Left colon (tissue), 2 donors: ENCODE measurements at places on chromosomes 7 and 10.

- no peak for DNase-seq
Measured at GRCh38 chr10:97650726-97651125, 10.3 kb downstream of the PI4K2A start.

DNA sequence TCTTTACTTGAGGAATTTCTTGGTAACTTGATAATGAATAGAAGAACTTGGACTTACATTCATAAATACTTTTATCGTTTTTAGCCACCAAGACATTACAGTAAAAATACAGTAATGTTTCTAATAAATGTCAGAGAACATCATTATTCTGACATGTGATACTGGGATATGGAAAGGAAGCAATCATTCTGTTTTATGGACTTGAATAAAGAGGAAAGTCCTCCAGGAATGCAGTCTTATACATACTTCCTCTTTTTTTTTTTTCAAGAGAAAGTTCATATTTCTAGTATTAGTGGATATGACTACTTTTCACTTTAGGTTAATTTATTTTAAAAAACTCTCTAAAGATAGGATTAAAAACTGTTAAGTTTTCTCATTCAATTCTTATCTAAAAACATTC, 220.0 kb upstream of the SEMA3C start:
- no peak for DNase-seq

DNA sequence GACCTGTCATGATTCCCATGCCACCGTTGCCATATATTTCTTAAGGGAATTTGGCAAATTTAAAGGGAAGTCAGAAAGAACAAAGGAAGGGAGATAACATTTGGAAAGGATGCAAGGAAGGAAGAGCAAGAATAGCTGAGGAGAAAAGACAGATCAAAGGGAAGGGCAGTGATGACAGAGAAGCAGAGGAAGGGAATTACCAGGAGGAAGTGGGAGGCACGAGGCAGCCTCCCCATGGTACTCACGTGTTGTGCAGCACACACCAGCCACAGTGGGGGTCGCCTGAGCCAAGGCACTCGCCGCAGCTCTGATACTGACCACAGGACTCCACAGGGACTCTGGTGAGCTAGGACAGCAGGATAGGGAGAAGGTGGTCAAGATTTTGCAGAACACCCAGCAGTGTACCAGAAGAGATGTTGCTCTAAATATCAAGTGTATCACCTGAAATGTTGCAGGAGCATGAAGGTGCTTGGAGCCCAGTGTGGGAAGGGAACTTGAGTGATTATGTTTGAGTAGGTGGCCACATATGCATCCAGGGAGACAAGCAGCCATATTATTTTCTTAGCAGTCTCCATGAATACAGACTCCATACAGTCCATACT, 335.3 kb downstream of the PLXNA4 start:
- no peak for DNase-seq

GRCh38 chr10:70753026-70753663, 32.0 kb downstream of the TBATA start:
- no peak for DNase-seq

DNA sequence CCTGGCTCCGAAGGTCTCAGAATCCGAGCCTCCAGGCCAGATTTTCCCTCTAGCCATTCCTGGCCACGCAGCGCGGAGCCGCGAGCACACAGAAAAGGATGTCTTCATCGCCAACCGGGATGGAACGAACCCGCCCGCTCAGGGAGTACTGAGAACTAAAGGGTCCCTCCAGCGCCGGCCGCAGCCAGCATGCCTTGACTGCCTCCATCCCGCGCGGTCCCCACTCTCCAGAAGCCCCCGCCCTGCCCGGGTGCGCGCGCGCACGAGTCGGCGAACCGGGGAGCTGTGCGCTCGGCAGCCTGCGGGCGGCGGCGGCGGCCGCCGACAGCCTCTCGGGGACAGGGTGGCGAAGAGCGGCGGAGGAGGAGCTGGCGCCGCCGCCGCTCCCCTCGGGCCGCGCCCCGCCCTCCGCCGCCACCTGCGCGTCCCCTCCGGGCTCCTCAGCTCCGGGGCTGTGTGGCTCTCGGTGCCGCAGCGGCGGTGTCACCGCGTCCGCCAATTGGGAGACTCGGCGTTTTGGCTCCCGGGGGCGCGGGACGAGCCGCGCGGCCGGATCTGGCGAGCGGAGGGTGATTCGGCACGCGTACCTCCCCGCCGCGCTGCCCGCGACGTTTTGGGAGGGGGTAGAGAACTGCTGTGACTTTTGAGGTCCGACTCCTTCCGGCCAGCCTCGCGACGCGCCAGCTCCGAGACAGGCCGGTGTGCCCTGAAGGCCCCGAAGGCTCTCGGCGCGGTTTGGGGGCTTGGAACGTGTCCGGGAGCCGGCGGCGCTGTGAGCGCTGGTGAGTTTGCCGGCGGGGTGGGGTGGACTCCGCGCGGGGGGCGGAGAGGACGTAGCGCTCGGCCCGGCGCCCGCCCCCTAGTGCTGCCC, 453 bp upstream of the GALNT17 start:
- DNase-seq = peak; percentile 37

- DNase-seq = no peak
Measured at GRCh38 chr7:156236936-156237599, 403.5 kb upstream of the RNF32 start.

DNA sequence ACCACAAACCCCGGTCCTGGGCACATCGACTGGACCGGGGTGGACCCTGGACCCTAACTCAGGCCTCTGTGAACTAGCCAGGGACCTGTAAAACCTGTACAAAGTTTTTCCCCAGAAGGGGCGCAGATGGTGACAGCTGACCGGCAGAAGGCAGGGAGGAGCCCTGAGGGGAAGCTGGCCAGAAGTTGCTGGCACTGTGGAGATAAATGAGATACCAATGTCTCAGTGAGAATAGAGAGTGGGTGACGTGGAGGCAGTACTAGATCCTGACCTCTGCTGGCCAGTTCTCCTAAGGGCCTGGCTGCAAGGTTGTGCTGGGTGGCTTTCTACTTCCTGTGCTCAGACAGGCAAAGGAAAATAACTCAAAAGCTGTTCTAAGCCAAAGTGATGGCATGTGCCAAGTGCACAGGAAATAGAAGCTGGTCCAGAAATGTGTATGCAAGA, 10.6 kb upstream of the TSPAN14 start:
- no peak for DNase-seq

- no peak for DNase-seq
Measured at GRCh38 chr10:4407783-4408182, 418.2 kb upstream of the AKR1E2 start.

DNA sequence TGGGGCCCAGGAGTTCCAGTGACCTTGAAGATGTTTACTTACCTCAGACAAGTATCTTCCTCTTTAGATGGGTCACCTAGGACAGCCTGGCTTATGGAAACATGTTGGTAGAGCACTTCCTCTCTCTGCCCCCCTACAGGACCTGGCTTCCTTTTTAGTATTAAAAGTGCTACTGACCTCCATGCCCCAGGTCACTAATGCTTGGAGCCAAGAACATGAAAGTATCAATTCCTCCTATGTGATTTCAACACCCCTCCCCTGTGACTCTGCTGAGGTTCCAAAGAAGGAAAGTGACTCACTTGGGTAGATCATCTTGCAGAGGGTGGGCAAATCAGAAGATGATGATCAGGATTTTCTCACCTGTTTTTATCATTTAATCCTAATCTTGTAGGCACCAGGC, 125.3 kb upstream of the CCDC6 start:
- no peak for DNase-seq

- DNase-seq = no peak
Measured at GRCh38 chr10:63673846-63674245, 152.6 kb downstream of the REEP3 start.

- peak; percentile 59 for DNase-seq
Measured at GRCh38 chr7:32958046-32959025, 1.1 kb downstream of the FKBP9 start.

GRCh38 chr7:28062197-28062991, 118.2 kb downstream of the JAZF1 start:
- DNase-seq = peak; percentile 63

DNA sequence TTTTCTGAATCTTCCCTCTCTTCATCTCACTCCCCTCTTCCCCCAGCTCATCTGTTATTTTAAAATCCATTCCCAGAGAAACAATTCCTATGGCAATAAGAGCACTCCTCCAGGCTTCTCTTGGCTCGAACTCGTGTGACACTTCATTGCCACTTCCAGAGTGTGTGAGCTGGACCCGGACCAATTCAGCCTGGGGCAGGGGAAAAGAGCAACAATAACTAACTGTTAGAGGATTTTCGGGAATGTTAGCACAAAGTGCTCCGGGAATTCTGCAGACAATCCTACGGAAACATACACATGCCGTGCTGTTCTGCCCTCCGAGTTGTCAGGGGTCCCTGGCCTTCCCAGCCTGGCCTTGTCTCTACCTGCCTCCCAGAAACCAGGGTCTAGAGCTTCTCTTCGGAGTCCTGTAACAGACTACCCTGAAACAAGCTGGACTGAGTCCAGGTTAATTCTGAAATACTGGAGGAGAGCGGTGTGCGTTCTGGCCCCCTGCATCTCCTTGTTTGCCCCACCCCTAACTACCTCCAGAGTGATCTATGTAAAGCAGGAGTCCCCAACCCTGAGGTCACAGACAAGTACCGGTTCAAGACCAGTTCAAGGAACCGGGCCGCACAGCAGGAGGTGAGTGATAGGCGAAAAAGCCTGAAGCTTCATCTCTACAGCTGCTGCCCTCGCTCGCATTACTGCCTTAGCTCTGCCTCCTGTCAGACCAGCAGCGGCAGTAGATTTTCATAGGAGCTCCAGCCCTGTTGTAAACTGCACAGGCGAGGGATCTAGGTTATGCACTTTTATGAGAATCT, 11.3 kb downstream of the COL26A1 start:
- no peak for DNase-seq

DNA sequence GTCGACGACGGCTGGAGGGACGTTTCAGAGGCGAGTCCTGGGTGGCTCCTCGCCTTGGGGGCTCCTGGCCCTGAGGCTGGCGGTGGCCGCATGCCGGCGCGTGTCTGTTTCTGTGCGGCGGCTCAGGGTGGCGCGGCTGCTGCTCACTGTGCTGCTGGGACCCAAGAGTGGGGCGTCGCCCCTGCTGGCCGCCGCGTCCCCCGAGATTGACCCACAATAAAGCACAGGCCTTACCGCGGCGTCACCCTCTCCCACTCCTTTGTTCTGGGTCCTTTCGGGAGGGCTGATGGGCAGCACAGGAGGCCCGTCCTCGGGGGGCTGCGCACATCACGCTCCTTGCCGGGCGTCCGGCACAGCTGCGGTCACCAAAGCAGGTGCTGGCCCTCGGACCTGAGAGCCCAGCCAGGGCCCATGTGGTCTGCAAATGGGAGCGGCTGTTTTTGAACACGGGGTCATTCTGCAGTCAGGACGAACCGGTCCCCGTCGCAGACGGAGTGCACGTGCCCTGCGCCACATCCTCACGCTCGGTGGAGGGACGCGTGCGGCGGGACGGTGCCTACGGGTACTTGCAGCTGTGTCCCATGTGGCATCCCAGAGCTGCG, 19.2 kb downstream of the GET4 start:
- DNase-seq = no peak

GRCh38 chr10:124648738-124649137, 95.4 kb downstream of the FAM53B start:
- peak; percentile 76 for DNase-seq

GRCh38 chr7:28329661-28330363, 82.5 kb upstream of the CREB5 start:
- no peak for DNase-seq

DNA sequence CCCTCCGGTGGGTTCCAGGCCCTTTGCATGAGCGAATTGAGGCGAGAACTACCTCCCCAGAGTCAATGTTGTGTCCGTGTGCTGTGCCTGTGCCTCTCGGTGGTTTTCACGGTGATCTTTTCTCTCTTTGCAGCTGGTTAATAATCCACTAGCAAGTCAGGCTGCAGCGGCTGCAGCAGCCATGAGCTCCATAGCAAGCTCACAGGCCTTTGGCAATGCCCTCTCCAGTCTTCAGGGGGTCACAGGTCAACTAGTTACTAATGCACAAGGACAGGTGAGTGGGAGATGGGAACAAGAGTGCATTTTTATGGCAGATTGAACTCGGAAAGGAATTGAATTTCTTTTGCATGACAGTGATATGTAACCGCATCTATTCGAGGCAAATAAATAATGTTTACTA, 159.7 kb upstream of the YAE1 start:
- no peak for DNase-seq

GRCh38 chr10:129223363-129223762, 243.7 kb upstream of the MGMT start:
- no peak for DNase-seq

GRCh38 chr10:97763411-97763810, 8.4 kb downstream of the SFRP5 start:
- DNase-seq = no peak

DNA sequence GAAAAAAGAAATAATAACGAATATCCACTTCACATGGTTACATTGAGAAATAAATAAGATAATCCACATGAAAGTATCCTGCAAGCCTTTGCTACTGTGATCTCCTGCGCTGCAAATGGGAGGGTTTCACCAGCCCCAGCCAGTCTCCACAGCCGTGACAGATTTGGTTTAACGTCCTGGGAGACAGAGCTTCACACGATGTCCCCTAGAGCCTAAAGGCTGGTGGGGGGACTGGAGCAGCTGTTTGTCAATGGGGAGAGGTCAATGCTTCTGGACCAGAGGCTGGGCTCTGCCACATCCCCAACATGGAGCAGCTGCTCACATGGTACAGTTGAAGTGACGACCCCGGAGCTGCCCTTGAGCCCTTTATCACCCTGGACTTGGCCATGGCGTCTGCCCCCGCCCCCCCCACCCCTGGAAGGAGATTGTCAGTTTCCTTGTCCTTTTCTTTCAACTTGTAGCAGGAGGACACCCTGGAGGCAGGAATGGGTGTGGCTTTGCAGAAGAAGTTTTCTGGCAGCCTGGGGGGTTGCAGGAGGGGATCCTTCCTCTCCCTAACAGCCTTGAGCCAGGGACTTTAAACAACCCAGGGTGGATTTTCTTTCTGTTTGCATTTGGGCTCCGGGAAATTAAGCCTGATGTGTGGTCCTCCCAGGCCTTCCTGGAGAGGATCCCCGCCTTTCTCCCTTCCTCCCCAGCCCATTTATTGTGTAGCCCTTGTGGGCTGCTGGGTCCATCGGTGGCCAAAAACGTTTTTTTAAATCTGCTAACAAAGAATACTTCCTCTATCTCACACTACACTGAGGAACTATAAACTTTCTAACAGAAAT, 37.0 kb upstream of the MXI1 start:
- peak; percentile 22 for DNase-seq

DNA sequence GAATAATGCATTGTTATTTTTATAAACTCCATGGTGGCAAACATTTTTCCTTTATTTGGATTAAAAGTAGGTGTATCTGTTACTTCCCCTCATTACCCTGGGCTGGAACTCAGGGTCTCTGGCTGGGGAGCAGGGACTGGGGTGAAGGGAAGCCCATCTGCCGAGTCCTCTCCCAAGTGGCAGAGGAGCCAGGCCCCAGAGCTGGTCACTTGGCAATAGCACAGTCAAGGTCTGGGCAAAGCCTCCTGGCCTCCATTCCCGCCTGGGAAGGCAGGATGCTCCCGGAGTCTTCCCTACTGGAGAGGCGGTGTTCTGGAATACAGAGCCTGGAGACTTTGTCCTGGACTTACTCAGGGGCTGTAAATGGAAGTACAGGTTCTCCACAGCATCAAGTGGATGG, 76.2 kb downstream of the CDH23 start:
- DNase-seq = no peak

DNA sequence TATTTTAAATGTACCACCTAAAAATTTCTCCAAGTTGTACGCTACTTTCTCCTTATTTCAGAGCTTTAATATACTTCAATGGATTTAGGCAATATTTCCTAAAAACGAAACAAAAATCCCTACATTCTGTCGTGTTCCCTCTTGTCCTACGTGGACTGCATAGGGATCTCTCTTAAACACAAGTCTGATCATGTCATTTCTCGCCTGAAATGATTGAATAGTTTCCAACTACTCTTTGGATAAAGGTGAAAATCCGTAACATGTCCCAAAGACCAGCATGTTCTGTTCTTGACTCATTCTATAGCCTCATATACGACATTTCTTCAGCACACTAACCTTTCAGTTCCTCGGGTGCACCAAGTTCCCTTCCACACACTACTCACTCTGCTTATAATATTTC, 17.7 kb upstream of the TPK1 start:
- no peak for DNase-seq
